ENCODE measurements at places on chromosomes 11 and 22.

- DNase-seq = no peak
Observed at GRCh38 chr22:30876221-30876751, 92.3 kb downstream of the MORC2 start.

- no peak for DNase-seq
Observed at GRCh38 chr22:36284171-36284571, 31.2 kb downstream of the APOL1 start.

DNA sequence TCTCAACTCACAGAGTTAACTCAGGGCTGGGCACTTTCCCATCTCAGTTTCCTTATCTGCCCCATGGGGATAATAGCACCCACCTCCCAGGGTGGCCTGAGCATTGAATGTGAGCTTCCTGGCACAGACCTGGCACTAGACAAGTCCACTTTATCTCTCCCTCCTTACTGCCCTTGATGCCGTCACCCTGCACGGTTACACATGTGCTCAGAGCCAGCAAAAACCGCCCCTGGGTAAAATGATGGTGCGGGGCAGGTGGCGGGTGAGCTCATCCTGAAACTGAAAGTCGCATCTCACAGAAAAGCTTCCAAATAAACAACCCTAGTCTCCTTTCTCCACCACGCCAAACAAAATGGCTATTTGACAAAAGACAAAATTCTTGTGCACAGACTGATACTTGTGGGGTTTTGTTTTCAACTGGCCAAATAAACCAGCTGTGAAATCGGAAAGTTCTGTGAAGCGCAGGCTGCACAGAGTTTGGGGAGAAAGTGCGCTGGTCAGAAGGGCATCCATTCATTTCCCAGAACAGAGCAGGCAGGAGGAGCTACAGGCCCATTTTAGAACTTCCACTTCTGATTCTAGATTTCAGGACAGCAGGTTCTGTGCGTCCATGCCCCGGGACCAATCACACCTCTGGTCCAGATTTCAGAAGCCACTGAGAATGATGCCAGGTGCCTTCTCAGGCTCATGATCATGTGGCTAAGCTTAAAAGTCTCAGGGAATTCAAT lies 138.1 kb downstream of the SHANK2 start:
- no peak for DNase-seq

DNA sequence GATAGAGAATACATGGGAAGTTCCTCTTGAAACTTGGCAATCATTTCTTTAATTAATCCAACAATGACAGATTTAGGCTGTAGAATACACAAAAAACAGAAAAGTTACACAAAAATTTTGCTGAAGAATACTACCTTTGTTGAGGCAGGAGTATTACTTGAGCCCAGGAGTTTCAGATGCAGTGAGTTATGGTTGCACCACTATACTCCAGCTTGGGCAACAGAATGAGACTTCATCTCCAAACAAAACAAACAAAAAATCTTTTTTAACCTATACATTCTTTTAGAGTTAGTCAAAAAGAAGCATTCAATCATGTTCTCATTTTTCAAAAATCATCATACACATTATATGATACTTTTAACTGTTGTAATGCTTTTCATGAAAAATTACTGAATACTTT lies 22.1 kb downstream of the UEVLD start:
- DNase-seq = no peak

DNA sequence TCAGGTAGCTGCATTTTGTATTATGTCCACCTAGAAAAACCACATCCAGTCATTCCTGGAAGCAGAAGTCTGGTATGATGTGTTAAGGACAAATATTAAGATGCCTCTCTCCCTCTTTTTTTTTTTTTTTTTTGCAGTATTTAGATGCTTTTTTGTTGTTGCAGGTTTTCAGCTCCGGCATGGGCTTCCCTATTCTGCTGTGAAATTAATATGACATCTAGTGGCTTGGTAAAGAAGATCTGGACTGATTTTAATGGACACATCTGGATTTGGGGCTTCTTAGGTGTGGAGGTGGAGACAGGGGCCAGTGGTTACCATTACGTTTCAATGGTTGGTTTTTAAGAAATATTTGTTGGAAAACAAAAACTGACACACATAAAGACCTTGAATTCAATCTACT lies 47.5 kb upstream of the RASSF10 start:
- no peak for DNase-seq

DNA sequence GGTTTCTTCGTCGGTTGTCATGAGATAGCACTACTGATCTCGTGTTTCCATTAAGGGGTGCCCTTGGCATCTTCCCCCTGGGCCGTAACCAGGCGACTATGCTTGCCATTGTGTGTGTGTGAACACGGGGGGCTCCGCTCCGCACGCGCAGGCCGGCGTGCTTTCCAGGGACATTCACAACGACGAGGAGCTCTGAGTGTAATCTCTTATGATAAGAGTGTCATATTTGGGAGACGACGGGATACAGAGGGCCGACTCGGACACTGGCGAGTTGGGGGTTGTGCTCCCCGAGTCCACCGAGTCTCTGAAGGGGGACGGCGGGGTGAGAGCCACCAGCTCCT lies 170.9 kb upstream of the CTSC start:
- no peak for DNase-seq
